ENCODE measurements at places on chromosomes 16 and 17.

- no peak for DNase-seq
Measured at GRCh38 chr16:88601313-88602036, 31.3 kb downstream of the ZC3H18 start.

GRCh38 chr17:74574489-74575142, 7.3 kb upstream of the CD300H start:
- no peak for DNase-seq

- DNase-seq, result no peak
Measured at GRCh38 chr17:28151001-28151400, 108.5 kb downstream of the NLK start.

DNA sequence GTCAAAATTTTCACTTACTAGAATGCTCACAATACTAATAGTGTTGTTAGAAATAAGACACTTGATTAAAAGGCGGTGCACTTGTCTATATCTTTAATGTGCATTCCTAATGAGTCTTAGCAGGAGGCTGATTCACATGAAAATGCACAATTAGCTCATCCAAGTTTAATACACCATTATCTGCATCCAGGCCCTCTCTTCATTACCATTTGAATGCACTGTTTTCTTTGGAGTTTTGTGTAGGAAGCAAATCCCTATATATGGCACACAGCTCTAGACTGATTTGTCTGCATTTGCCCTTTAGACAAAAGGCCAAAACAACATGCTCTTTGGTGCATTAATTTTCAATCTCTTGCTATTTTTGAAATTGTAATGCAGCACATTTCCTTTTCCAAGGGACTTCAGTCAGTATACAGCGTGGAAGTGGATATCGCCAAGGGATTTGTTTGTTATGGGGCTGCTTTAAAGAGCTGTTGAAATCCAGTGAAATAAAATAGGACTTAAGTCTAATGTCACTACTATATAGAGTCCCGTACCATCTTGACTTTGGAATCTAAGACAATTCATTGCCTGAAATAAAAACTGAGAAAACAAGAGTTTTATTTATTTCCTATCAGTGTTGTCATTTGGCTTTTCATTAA, 257.6 kb upstream of the CPHXL start:
- DNase-seq, result no peak

- no peak for DNase-seq
Measured at GRCh38 chr17:9294661-9295210, 273.4 kb downstream of the NTN1 start.

GRCh38 chr17:66760324-66760723, 74.6 kb upstream of the CACNG5 start:
- DNase-seq, result no peak

GRCh38 chr17:51245535-51245934, 14.3 kb downstream of the MBTD1 start:
- no peak for DNase-seq

DNA sequence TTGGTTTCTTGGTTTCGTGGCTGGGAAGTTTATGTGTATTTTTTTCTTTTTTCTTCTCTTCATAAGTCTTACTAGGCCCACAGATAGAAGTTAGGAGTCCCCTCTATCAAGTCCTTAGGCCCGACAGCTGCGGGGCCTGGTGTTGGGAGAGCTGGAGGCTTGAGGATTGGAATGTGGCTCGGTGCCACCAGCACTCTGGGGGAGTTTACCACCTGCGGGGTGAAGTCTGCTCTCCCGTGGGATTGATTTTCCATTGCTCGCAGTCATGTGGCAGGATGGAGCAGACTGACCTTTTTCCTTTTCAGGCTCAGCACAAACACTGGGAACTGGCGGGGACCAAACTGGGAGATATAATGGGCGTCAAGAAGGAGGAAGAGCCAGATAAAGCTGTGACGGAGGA, 7.5 kb downstream of the DHX38 start:
- no peak for DNase-seq

DNA sequence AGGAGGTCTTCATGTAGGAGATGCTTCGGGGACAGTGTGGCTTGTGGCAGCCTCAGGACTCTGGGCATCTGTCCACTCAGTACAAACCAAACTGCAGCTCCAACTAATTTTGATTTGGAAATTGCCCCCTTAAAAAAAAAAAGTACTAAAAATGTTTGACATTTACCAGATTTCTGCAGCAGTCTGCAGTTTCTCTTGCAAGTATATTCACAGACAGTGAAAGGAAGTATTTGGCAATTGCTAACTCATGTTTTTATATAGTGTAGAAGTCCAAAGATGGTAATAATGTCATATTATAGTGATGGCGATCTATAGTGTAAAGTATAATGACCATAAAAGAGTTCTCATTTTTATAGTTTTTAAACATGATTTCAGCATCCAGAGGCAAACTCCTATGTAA, 218.6 kb downstream of the PRKCA start:
- DNase-seq, result no peak

- DNase-seq, result no peak
Measured at GRCh38 chr17:70028978-70029767, 45.9 kb upstream of the KCNJ16 start.
